ENCODE measurements at places on chromosomes 1 and 21.

DNA sequence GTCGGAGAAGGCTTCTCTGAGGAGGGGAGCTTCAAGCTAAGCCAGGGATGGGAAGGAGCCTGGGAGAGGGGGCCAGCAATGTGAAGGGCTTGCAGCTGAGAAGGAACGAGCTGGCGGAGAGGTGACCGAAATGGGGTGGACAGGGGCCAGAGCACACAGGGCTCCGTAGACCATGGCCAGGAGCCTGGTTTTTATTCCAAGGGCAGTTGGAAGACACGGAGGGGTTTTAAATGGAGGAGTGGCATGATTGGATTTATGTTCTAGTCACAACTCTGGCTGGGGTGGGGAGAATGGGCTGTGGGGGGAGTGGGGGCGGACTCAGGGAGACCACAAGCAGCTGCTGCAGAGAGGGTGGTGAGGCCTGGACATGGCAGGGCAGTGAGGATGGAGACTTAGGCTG lies 5.1 kb upstream of the EPS8L3 start:
- DNase-seq, result no peak

GRCh38 chr1:207069858-207070506 lies 16.9 kb downstream of the PFKFB2 start:
- no peak for DNase-seq

DNA sequence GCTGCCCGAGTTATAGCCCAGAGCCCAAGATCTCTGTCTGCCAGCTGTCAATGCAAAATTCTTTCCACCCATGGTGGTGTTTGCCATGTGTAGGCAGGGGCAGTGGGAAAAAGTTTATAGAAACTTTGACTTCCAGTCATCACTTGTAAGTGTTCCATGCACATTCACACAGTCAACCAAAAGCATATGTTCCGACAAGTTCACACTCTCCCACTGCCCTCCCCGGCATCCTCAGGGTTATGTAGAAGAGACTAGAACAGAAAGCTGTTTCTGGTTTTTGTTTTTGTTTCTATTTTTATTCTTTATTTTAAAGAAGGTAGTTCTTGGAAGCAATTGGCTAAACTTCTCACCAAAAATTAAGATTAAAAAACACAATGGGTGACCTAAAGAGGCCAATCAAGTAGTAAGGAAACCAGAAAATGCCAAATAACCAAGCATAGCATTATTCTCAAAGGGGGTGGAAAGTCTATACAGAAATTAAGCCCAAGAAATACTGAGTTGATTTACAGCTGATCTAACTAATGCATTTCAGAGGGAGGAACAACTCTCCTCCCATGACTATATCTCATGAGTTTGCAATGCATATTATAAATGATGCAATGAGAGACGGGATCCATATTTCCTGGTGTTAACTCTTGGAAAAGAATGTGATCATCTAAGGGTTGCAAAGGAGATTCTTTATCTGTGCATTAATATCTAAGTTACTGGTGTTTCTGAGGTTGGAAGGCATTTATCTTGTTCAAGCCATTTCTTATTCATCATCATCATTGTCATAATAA lies 91.5 kb upstream of the ETS2 start:
- no peak for DNase-seq

DNA sequence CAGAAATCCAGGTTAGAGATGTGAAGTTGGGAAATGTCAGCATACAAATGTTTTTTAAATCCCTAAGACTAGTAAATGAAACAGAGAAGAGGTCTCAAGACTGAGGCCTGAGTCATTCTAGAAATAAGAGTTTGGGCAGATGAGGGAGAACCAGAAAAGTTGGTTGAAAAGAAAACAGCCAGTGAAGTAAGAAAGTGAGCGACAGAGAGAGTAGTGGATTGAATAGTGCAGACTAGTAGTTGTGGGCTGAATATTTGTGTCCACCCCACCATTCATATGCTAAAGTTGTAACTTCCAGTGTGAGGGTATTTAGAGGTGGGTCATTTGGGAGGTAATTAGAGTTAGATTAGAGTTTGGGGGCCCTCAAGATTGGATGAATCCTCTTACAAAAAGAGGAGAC lies 889.2 kb downstream of the TTLL7 start:
- DNase-seq, result no peak

GRCh38 chr21:45513741-45514310 lies 28.4 kb downstream of the SLC19A1 start:
- no peak for DNase-seq

DNA sequence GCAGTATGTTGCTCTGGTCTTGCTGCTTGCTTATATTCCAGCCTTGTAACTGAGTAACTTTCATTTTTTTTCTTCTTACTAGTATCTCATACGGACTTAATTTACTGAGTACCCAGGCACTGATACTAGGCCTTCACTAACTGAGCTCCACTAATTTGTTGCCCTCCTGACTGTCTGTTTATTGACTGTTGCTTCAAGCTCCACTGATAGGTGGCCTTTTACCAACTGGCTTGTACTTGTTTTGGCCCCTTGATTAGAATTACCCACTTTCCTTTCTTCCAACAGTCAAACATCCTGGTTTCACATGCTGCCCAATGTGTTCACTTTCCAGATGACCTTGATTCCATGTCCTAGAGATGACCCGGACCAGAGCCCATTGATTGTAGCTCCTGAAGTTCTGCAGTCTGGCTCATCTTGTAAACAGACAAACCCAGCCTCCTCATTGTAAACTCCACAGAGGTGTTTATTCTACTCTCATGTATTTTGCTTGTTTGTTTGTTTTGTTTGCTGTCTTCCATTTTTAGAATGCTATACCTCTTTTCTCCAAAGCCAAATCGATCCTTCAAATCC lies 27.7 kb downstream of the RGS1 start:
- no peak for DNase-seq

DNA sequence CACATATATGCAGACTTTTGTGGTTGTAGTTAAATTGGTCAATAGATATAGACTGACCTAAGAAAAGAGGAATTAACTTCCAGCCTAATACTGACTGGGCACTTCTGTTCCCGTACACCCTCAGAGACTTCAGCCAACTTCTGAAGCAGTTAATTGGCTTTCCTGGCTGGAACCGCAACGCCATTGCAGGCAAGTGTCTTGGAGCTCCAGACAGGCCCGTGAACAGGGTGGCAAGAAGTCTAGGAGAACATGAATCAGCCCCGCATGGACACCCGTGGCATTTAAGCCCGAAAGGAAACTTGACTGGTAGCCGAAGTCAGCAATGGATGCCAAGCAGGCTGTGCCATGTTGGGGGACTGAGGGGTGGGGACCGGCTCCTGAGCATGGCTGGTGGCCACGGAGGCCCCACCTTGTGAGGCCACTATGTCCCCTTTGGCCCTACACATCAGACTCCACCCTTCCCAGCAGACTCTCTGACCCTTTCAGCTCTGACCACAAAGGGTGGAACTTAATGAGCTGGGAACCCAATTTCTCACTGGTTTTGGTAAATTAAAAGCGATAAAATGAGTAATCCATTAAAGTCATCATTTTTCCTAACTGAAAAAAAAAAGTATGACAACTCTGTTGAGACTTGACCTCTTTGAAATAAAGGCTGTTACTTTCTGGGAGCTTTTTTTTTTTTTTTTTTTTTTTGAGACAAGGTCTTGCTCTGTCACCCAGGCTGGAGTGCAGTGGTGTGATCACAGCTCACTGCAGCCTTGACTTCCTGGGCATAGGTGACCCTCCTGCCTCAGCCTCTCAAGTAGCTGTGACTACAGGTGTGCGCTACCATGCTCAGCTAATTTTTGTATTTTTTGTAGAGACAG lies 54.1 kb downstream of the RUNX1 start:
- peak; percentile 41 for DNase-seq

- DNase-seq, result no peak
Measured at GRCh38 chr1:201325678-201326060, 42.4 kb downstream of the PKP1 start.

- DNase-seq, result no peak
Measured at GRCh38 chr1:212463565-212464285, 31.0 kb downstream of the NENF start.

DNA sequence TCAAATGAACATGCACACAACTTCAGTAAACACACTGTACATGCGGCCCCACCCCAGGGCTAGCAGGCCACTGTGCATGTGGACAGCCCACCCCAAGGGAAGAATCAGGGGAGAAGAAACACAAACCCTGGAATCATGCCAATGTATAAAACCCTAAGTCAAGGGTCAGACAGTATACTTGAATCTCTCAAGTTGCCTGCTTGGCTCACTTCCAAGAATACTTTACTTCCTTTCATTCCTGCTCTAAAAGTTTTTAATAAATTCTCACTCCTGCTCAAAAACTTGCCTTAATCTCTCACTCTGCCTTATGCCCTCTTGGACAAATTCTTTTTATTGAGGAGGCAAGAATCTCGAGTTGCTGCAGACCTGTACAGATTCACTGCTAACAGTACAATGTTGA lies 231.2 kb upstream of the CACYBP start:
- DNase-seq, result no peak

DNA sequence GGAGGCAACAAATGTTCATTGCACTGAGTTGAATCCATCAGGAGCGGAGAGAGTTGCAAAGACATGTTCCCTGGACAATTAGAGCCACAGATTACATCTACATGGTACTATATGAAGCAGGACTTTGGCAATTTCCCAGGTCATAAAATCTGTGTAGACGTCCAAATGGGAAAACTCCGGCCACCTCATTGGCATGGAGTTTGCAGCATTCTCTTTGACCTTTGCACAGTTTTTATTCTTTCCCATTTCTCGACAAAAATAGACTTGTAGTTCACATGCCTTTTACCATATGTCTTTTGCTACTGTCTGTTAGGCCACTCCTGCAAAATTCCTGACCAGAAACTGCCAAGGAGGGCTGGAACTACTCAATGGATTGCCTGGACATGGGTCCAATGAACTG lies 48.2 kb downstream of the UBE2T start:
- DNase-seq, result no peak

- DNase-seq, result no peak
Measured at GRCh38 chr1:207261971-207262370, 59.5 kb upstream of the CD55 start.

GRCh38 chr1:169287280-169287679 lies 80.3 kb downstream of the NME7 start:
- no peak for DNase-seq

- DNase-seq, result peak; percentile 46
Measured at GRCh38 chr1:9651565-9652378, at the start of gene PIK3CD. Gene PIK3CD, plus strand, starts transcription at chr1:9651731. Its CDS starts 58,725 bp downstream, at chr1:9710456.

- no peak for DNase-seq
Measured at GRCh38 chr21:17673261-17674020, 60.7 kb upstream of the BTG3 start.
